ENCODE measurements at places on chromosomes 6 and 20.

- no peak for DNase-seq
These were observed 50.5 kb downstream of the EBF4 start for GRCh38 chr20:2742934-2743559.

GRCh38 chr6:39553029-39553428 is 172.2 kb downstream of the KIF6 start:
- DNase-seq, result no peak

- DNase-seq, result no peak
These were observed 331.2 kb downstream of the QKI start for GRCh38 chr6:163745536-163746400.

DNA sequence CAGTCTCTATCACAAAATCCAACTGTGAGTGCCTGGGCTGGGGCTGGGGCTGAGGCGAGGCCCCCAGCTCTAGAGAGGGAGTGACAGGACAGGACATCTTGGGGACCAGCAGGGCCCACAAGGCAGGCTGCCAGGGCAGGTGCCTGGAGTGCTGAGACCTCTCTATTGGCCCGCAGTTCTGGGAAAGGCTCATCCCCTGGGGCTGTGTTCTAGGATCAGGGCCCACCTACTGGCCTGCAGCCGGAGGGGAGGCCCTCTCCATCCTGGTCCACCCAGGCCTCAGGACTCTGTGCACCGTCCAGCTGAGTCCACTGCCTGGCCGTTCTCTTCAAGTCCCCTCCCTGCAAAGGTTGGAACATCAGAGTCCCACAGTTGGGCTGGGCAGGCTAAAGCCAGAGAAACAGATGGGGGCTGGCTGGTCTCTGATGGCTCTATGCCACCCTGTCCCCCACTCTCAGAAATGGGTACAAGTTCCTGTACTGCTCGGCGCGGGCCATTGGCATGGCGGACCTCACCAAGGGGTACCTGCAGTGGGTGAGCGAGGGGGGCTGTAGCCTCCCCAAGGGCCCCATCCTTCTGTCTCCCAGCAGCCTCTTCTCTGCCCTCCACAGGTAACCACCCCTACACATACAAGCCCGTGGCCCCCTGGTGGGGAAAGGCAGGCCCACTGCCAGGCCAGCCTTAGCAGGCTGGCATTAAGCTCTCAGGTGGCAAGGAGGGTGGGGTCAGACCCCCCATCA is 9.0 kb downstream of the EMILIN3 start:
- no peak for DNase-seq

GRCh38 chr6:17653198-17653882 is 53.2 kb downstream of the FAM8A1 start:
- DNase-seq, result no peak

GRCh38 chr20:58129721-58130151 is 98.7 kb downstream of the ANKRD60 start:
- no peak for DNase-seq

GRCh38 chr6:54768494-54768893 is 78.1 kb upstream of the FAM83B start:
- DNase-seq, result no peak

DNA sequence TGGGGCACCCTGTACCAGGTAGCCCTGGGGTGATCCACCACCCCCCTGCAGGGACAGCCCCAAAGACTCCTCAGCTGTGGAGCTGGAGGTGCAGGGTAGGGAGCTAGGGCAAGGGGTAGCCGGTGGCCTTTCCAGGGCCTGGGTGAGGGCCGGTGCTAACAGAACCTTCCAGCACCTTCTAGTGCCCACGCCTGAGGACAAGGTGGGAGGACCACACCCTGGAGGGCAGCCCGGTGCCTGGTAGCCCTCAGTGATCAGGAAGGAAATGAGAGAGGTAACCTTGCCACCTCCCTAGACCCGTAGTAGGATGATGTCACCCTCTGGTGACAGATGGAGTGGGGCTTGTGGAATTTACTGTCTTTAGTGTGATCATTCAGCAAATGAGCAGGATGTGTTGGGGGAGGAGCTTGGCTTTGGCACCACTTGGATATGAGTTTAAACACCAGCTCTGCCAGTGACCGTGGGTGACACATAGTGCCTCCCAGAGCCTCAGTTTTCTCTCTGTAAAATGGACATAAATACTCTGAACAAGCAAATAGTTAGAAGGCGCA is 187.7 kb downstream of the NFATC2 start:
- DNase-seq, result no peak

DNA sequence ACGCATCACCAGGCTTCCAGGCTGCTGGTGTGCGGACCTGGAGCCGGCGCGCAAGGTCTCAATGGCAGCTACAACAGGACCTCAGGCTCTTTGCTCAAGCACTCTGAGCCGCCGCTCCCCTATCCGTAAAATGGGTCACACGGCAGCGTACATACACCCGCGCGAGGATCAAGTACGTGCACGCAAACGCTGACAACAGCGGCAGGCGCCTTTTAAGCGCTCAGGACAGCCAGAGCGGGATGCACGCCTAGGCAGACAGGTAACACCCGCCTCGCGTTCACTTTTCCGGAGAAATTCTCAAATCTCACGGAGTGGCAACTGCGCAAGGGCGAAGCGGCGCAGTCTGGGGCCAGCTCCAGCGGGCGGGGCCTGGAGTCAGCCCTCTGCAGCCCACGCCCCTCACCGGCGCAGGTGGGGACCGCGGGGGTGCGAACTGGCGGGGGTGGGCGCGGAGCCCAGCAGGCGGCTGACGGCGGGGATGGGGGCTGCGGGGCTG is 535 bp downstream of the EXOC2 start:
- DNase-seq, result peak; percentile 26

- DNase-seq, result no peak
These were observed 502.4 kb downstream of the LMBRD1 start for GRCh38 chr6:69294407-69294806.

DNA sequence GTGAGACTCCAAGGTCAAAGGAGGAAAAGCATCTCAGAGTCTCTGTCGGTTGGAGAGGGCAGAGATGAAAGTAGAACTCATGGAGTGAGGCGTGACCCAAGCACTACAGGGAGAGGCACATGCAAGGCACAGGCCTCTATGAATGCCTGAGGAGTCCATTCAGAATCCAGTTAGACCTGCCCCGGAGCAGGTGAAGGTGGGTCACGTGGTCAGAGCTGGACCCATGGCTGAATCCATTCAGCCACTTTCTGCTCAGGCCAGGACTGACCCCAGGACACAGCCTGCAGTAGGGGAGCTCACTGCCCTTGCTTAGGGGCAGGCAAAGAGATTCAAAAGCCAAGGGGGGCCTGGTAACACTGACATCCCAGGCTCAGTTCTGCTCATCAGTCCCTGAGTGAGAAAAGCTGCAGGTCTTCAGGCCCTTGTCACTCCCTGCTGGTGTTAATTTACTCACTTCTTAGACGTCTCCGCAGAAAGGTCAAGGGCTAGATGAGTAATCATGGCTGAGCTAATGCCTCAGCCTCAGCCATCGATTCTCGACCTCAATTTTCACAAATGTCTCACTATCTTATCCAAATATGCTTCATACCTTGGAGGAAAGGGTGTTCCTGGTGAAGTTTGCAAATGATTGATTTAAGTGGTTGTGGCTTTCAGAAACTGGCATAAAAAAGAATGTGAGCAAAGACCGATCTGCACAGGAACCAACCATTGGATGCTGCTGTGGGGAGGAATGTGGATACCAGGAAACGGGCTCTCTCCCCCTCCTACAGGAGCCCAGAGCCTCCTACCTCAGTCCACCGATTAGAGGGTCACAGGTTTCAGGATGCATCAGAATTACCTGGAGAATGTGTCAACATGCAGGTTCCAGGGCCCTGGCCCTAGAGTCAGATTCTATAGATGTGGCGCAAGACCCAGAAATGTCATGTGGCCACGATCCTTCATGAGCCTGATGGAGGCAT is 584.4 kb downstream of the PTPRT start:
- DNase-seq, result no peak

- DNase-seq, result no peak
These were observed 443.4 kb upstream of the CDH4 start for GRCh38 chr20:60808701-60809100.

DNA sequence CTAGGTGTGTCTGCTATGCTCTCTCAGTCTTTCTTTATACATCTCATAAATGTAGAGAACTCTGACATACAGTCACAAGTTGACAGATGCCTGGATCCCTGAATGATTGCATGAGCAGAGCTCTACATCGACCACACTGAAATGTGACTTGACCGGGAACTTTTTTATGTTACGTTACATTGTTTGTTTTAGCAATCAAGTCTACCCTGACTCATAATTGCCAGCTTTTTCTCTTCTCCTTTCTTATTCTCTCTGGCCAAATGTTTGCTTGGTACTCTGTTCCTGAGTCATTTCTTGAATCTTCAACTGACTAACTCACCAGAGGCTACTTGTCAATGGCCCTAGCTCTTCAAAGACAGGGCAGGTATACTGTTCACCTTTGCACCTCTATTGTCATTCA is 213.6 kb upstream of the DTNBP1 start:
- DNase-seq, result peak; percentile 78

GRCh38 chr6:169048185-169048864 is 205.3 kb downstream of the THBS2 start:
- no peak for DNase-seq

DNA sequence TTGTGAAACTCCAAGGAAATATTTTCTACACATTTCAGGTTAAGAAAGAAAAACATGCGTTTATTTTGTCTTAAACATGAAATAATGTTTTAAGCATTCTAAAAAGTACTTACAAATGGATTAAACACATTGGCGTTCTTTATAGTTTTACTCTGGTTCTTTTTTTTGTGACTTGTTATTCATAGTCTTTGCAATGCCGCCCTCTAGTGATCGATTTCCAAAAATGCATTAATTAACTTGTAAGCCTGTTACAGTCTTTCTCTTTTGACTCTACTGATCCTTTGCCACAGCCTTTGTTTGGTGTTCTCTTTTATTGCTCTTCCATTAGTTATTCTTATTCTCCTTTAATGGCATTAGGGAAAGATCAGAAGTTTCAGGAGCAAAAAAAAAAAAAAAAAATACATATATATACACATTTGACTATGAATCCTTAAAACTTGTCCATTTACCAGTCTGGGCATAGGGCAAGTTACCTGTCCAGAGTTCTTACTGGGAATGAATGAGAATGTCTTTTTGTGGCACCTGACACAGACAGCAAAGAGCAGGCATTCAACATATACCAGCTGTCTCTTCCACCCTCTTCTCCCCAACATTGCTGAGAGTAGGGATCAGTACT is 59.9 kb downstream of the MACROD2 start:
- DNase-seq, result no peak

- DNase-seq, result no peak
These were observed 270.2 kb upstream of the SLC35B3 start for GRCh38 chr6:8705435-8706020.

DNA sequence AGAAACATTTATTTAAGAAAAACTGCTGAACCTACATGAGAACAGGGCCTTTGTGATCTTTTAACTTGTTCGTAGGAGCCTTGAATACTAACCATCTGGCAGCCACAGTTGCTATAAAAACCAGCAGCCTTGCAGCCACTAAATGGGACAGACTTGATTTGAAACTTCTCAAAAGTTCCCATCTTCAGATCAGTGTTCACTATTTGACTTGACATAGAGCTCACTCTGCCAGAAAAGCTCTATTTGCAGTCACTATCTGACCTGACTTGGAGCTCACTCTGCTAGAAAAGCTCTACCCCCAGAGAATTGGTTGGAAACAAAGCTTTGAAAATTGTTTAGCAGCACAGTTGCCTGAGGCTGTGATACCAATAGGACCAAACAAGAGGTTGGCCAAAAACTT is 119.3 kb upstream of the F13A1 start:
- DNase-seq, result peak; percentile 33

DNA sequence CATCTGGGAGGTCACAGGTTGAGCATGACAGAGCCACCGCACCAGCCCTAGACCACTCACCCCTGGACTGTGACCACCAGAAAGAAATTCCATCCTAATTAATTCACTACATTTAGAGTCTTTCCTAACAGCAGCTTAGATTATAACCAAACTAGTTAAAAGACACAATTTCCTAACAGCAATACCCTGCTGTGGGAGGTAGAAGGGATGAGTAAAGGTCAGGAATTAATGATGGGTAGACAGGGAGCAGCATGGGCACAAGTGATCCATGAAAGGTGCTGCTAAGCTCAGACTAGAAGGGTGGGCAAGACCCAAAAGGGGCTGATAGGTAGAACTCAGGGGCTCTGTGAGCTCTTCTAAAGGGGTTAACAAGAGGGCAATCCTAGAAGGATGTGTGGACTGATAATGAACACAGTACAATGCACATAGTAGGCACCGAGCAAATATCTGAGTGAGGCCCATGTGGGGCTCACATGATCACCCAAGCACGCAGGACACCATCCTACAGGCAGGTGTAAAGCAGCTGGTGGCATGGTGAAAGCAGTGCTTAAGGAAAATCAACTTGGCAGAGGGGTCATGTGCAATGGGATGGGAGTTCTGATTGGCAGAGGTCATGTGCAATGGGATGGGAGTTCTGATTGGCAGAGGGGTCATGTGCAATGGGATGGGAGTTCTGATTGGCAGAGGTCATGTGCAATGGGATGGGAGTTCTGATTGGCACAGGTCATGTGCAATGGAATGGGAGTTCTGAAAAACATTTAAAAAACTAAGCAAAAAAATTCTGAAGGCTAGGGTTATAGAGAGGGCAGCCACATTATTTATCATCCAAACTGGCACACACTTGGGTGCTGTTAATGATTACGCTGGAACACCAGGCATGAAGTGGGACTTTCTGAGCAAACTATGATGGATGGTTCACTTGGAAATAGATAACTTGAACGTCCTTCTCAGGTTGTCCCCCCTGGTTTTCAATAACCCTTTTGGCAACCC is 188.2 kb upstream of the FOXQ1 start:
- DNase-seq, result no peak

- no peak for DNase-seq
These were observed 1.6 kb downstream of the ZBTB2 start for GRCh38 chr6:151389618-151390275.

DNA sequence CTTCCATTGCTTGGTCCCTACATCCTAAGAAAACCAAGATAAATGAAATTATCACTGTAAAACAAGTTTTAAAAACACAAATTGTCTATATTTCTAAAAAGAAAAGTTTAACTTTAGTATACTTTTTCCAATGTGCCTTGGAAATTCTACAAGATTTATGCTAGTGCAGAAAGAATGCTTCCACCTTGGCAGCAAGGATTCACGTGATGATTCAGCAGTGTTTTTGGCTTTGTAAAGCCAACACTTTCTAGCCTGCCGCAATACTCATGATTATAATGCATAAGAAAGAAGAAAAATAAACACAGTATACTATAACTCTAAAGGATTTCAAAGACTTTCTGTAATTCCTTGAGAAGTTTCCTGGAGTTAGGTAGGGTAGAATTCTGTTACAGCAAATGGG is 442.7 kb downstream of the TENT5A start:
- no peak for DNase-seq

DNA sequence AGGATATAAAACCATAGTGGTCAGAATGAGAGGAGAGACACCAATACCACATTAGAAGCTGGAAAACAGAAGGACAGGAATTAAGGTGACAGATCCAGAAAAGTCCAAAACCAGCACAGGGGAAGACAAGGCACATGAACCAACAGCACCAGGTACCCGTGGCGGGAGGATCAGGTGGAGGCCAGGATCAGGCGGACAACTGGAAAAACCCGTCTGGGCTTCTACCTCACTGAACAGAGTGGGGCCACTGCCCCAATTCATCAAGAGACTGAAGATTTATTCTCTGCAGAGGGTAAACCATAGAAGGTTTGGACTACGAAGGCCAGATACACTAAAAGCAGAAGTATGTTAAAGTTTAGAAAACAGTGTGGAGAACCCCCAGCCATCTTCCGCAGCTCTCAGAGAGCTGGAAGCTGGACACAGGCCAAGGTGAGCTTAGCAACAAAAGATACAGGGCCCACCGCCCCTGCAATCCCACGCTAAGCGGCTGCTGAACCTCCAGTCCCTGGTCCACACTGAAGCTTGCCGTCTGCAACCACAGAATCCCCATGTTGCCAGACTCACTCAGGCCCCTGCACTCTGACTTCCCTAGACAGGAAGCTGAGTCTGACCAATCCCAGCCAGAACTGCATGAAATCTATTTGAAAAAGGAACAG is 29.9 kb downstream of the ABHD12 start:
- DNase-seq, result no peak
